NCI-H1417 (cell line): ENCODE measurements at places on chromosomes 5 and 9.

DNA sequence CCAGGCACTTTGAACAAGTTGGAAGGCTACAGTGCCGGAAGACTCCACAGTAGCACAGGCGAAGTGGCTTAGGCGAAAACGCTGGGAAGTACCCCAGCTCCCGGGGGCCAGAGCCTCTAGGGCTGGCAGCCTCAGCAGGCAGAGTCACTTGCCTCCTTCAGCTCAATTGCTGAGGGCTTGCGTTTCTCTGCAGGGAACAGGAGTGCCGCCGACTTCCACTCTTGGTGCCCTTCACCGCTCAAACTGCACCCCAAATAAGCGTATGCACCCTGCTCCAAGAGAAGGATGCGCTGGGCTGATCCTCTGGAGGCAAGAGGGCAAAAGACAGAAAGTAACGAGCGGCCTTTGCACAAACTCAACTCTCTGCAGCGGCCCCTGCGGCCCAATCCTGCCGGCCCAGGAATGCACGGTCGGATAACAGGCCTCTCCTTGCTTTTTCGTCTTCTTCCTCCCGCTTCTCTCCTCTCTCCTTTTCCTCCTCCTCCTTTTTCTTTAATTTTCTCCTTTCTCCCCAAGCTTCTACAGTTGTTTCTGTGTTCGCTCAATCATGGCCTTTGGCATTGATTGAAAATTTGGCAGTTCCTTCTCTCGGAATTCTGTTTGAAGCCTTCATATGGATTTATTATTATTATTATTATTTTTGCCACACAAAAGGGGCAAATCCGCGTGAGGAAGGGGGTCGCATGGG is 1.1 kb upstream of the S1PR3 start:
- no peak for DNase-seq

GRCh38 chr9:127885508-127886281 is 8.2 kb upstream of the AK1 start:
- no peak for DNase-seq

DNA sequence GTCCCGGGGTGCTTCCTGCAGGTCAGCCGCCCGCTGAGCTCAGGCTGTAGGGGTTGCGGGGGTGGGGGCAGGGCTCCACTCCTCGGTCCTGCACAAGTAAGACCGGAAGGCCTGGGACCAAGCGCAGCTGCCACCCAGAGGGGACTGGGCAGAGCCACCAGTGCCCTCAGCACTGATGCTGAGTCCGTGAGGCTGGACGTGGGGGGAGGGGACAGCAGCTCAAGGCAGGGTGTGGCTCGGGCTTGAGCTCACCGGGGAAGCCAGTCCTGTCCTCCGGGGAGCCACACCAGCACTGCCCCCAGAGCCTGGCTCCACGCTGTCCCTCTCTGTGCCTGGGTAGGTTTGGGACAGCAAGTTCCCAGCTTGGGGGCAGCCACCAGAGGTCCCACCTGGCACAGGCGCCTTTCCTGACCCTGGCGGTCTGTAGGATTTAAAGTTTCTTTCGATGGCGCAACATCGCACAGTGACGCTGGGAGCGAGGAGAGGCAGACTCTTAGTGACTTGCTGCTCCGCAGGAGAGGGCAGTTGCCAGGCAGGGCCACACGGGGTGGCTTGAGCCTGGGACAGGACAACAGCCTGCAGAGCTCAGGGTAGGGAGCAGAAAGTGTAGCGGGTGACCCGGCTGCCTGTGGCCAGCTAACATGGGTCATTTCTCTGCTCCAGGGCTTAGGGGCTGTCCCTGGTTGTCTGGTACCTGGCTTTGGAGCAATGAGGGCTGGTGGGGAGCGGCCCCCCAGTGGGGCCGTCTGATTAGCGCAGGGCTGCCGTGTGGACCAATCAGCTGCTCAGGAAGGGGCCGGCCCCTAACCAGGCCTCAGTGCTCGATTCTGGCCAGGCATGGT is 5.7 kb downstream of the LCN1 start:
- DNase-seq = no peak

GRCh38 chr9:23526806-23527205 is 299.2 kb downstream of the ELAVL2 start:
- no peak for DNase-seq

GRCh38 chr5:176820937-176821336 is 10.6 kb downstream of the UNC5A start:
- no peak for DNase-seq

- DNase-seq = no peak
Measured at GRCh38 chr5:169934990-169935389, 45.3 kb downstream of the INSYN2B start.

DNA sequence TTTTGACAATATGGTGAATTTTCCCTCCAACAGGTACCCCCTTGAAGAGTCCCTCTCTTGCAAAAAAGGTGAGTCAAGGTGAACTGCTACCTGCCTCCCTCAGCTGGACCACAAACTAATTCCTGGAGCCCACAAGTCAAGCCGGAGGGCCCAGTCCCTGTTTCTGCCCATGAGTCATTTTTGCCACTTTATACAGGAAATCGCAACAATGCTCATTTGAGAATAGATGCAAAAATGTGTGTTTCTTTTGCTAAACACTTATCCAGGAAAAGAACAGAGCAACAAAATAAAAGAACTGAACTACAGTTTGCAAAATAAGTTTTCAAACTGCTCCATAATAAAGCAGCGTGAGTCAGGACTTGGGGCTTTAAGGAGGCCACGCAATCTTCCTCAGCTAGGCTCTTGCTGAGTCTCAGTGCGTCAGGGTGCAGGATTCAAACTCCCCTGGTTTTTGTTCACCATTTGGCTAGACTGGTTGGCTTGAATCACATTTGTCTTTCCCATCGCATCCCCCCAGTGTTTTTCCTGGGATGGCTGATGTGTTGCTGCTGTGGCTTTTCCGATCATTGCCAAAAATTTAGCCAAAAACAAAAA is 102.7 kb downstream of the GOLPH3 start:
- DNase-seq = no peak

DNA sequence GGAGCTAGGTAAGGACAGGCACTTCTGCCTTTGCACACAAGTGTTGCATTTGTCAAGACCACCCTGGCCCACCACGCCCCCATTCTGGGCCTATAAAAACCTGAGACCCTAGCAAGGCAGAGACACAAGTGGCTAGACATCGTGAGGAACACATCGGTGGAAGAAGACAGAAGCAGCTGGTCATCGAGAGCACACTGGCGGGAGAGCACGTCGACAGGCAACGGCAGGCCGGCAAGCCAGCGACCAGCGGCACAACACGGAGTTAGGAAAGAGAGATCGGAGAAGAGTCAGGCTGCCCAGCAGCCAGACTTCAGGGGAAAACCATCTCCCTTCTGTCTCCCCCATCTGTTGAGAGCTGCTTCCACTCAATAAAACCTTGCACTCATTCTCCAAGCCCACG is 76.1 kb downstream of the HRH2 start:
- no peak for DNase-seq

GRCh38 chr9:5478206-5478605 is 27.9 kb downstream of the CD274 start:
- no peak for DNase-seq

DNA sequence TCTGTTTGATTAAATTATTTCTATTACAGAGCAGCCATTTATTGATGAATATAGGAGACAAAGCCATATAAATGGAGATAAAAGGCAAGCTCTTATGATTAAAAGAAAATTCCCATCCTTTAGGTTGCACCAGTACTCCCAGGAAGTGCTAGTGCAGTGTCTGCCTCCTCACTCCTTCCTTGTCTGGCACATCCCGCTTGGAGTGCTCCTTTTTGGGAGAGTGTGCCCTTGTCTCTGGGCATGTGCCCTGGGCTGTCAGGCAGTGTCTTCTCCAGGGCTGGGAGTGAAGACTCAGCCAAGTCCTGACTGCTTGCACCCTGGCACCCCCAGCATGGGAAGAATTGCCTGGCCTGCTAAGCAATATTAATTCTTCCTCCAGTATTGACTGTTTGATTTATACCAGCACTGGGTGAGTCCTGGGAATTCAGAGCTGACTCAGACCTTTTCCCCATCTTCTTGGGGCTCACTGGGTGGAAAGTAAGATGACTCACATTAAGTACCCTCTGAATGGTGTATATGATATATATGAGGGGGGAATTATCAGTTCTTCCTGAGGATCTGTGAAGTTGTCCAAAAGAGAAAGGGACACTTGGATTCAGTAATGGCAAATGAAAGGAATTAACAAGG is 62.1 kb downstream of the ZSWIM6 start:
- DNase-seq = no peak

DNA sequence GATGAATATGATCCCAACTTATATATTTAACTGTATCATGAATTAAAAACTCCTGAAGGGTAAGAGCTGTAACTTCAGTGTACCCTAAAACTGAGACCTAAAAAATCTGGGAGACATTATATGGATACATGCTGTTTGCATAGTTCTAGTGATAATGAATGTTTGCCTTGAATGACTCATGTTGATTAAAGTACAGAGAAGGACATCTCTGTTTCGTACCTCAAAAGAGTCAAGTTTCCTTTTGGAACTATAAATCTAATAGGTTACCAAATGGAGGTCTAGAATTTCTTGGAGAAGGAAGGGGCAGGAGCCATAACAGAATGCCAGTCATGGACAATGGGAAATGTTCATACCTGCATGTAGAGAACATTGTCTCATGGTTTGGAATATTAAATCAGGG is 168.1 kb downstream of the SNCAIP start:
- DNase-seq = no peak

- DNase-seq = peak; percentile 47
Measured at GRCh38 chr9:87570000-87570908, 72.6 kb downstream of the DAPK1 start.

GRCh38 chr5:51986733-51987132 is 603.5 kb downstream of the ISL1 start:
- DNase-seq = no peak

GRCh38 chr9:69047371-69047770 is 11.8 kb downstream of the FXN start:
- no peak for DNase-seq

DNA sequence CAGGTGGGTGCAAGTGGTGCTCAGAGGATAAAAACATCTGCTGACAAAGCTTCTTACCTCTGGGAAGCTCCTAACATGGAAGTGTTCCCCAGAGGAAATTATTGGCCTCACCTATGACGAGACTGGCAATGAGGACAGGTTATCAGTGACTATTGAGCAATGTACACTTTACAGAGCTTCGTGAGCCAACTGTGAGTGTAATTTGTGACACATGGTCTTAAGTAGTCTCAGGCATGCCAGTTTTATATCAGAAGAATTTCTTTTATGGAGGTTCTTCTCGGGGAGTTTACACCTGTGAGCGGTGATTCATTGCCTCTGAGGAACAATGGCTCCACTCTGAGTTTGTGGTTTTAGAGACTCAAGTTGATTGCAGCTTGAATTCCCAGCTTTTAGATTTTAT is 11.3 kb downstream of the ANKDD1B start:
- DNase-seq = peak; percentile 92

DNA sequence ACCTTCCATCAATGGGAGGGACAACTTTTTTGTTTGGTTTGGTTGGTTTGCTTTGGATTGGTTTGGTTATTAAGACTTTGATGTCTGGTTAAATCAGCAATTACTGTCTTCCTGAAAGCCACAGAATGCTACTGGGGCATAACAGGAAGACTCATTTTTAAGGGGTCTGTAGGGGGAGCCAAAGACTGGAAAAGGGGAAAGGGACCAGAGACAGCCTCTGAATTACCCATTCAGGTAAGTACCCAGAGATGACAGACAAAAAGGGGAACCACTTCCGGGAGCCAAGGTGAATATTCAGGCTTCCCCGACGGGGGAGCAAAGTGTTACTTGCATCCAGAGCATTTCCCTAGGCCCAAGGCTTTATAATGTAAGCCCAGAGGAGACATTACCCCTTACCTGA is 4.6 kb upstream of the FEM1C start:
- DNase-seq = peak; percentile 10

- no peak for DNase-seq
Measured at GRCh38 chr9:131663288-131663687, 76.6 kb downstream of the RAPGEF1 start.

DNA sequence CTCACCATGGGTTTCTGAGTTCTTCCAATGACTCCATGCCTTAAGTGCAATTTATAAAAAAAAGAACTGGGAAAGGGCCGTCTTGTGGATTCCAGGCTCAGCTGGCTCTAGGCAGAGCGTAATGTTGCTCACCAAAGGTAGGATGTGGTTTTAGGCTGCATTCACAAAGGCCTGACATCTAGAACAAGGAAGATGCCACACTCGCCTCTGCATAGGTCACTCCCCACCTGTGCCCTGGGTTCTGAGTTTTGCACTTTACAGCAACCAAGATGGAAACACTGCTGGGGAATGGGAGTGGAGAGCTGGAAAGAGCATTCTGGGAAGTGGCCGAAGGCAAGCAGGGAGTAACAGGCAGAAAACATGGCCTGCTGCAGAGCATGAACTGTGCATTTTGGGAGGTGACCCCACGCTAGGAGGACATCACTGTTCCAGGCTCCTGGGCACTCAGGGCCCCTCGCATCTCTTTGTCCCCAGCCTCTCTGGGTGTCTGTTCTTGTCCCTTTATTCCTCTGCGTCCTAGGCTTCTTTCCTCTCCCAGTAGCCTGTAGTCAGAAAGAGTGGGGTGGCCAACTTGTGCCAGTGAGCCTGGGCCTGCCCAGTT is 12.3 kb downstream of the FCN2 start:
- no peak for DNase-seq

DNA sequence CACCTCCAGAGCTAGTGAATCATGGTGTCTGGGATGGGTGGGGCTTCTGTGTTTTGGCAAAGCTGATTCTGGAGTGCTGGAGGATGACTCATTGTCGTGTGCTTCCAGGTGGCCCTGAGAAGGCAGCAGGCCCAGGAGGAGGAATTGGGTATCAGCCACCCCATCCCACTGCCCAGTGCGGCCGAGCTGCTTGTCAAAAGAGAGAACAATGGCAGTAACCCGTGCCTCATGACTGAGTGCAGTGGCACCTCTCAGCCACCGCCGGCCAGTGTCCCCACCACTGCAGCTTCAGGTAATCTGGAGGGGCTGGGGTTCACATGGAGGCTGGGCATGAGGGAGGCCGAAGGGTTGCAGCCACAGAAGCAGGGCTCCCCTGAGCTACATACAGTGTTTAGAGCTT is 5.4 kb downstream of the DMRT1 start:
- DNase-seq = no peak

GRCh38 chr5:6457592-6457991 is 8.9 kb downstream of the UBE2QL1 start:
- DNase-seq = no peak
